ENCODE measurements at places on chromosomes 16 and 17.

DNA sequence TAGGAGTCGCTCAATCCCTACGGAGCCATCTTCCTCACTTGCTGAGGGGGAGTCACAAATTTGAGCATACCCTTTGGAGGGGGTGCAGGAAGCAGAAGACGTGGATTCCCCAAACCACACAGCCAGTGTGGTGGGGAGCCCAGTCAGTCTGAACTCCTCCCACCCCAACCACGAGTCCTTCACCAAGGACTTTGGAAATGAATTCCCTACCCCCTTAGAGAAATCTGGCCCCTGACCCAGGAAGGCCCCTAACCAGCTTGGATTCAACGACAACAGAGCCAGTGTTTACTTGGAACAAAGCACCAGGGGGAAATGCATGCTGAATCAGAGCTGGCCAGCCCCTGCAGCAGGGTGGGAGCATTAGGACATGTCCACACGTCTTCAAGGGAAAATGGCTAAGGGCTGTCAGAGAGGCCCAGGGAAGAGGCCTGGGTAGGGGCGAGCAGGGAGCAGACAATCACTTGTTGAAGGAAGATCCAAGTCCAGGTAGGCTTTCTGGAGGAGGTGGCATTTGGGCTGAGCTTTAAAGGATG, 5.5 kb upstream of the TMEM92 start:
- no peak for DNase-seq

- no peak for DNase-seq
These were observed 208.4 kb downstream of the SLC39A11 start for GRCh38 chr17:72884066-72884465.

DNA sequence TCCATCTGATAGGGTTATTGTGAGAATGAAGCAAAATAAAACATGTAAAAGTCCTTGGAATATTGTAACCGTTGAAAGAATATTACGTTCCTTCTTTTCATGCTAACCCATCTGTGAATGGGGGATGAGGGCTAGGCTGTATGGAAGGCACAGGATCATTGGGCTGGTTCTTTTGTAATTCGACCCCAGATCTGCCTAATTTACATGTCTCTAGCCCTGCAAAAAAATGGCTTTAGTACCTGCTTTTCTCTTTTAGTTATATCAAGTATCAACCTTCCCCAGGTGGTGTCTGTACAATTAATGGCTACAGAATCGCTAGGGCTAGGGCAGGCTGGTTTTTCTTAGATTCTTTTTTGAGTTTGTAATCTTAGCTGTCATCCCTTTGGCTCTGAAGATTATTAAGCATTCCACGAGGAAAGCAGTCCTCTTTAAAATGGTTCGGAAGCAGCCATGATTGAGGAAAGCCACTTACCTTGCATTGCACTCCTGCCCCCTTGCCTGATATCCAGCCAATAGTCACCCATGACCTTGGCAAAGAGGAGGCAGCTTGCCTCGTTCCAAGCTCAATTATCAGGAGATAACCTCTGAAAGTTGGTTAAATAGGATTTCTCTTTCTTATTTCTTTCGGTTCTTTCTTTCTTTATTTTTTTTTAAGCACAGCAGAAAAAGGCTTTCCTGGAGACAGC, 153.9 kb upstream of the ZKSCAN2 start:
- DNase-seq = no peak

GRCh38 chr17:60685437-60685836, 7.8 kb downstream of the BCAS3 start:
- DNase-seq = no peak

GRCh38 chr16:2458887-2459646, 842 bp upstream of the TEDC2 start:
- no peak for DNase-seq

DNA sequence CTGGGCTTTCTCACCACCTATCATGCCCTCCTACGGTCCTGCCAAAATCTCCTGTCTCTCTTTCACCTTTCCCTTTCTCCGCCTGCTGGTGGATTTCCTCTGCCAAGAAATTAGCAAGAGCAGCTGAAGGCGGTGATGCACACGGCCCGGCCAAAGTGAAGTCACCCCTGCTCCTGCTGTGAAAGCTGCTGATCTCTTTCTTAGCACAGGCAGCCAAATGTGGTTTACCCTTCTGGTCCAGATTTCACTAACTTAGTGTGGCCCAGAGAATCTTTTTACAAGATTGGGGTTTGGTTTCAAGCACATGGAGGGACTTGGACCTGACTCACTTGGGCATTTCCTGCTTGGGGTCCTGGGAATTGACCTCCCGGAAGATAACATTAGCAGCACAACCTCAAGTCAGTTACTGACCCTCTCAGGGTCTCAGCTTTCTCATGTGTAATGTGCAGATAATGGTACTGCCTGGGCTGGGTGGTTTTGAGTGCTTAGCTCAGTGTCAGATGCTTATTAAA, 155.7 kb downstream of the SOCS1 start:
- no peak for DNase-seq

GRCh38 chr16:72945611-72946010, 102.3 kb downstream of the ZFHX3 start:
- no peak for DNase-seq
